ENCODE measurements at places on chromosomes 12 and 14.

GRCh38 chr12:81369175-81369574, 291.3 kb downstream of the ACSS3 start:
- DNase-seq = no peak

DNA sequence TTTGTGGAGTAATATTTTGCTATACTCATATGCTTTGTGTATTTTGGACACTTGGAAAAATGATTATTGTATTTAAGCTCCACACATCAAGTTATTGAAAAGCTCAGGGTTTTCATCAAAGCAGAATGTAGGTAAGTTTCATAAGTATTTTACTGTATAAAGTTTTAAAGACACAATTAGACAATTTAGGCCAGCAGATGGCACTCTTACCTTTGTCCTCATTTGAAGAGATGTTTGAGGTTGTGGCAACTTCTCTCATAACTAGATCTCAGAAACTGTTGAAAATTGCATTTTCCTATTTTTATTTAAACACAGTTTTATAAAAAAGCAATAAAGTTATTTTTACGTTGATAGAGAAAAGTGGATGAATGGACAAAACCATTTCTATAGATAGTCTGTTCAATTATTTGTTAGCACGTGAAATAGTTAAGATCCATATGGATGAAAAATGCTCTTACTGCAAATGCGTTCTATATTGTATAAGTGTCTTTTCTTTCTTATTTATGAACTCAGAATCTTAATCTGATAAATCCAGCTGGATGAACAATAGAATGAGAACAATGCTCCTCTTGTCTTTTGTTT, 300.0 kb downstream of the AEBP2 start:
- peak; percentile 27 for DNase-seq

DNA sequence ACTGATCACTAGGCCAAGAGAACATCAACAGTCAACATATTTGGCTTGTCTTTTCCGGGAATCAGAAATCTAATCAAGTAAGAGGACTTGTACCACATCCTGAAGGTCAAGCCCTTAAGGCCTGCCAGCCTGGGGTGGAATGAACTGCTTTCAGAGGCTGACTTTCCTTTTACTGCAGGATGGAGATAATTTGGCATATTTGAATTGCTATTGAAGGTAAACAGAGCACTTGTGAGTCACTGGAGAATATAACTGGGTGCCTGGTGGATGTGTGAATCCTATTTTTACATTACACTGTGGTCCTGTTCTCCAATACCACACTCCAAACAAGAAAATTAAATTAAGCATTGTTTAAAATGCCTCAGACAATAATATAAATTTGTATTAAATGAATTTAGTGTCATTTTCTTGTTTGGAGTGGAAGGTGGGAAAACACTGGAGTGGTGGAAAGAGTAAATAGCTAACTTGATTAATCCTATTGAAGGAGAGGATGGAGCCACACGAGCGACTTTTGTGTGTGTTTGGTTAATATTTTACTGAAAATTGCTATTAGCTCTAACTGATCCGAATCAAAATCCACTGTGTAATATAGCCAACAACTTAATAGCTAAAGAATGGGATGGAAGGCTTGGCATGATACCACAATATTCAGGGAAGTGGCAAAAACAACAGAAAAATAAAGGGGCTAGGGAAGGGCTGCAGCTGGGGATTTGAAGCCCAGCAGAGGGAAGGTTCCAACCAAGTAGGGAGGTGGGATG, 89.4 kb downstream of the OTX2 start:
- no peak for DNase-seq

- no peak for DNase-seq
Observed at GRCh38 chr12:113413488-113413939, 8.7 kb upstream of the SDSL start.

- DNase-seq = no peak
Observed at GRCh38 chr14:94904636-94905035, 134.7 kb upstream of the GSC start.

- no peak for DNase-seq
Observed at GRCh38 chr12:101018540-101018939, 191.5 kb downstream of the SLC5A8 start.

- no peak for DNase-seq
Observed at GRCh38 chr12:128111951-128112350, 155.0 kb upstream of the TMEM132C start.
